B cell (primary cell): ENCODE measurements at places on chromosomes 13 and 19. TPM values are rescaled to one million over a fixed set of nuclear protein-coding genes. Genes with fewer than 3 reads are reported as not detected.

GRCh38 chr13:30017880-30018279 lies 167.5 kb upstream of the UBL3 start:
- no peak overlapping the region for H3K4me3 ChIP-seq
- H3K4me1 ChIP-seq = no peaks in the 10 kb centered on the region
- H3K27me3 ChIP-seq = no peaks in the 10 kb centered on the region

GRCh38 chr13:110301083-110301482 lies 5.9 kb downstream of the COL4A1 start:
- peaks cover 19% of the 10 kb centered on the region for H3K27me3 ChIP-seq
- no peak overlapping the region for H3K27ac ChIP-seq
- H3K4me3 ChIP-seq = no peak overlapping the region

- no peak for DNase-seq
- no peaks in the 10 kb centered on the region for H3K36me3 ChIP-seq
- H3K4me3 ChIP-seq = peak within 1 kb of the TSS; percentile 66
- H3K27me3 ChIP-seq = no peaks in the 10 kb centered on the region
- H3K27ac ChIP-seq = no peak within 1 kb of the TSS
These were observed at the start of gene PRR19 for GRCh38 chr19:42301646-42302203. TSS of gene PRR19 (plus strand) at chr19:42302132. CDS start at chr19:42309585, 7,453 bp downstream.

DNA sequence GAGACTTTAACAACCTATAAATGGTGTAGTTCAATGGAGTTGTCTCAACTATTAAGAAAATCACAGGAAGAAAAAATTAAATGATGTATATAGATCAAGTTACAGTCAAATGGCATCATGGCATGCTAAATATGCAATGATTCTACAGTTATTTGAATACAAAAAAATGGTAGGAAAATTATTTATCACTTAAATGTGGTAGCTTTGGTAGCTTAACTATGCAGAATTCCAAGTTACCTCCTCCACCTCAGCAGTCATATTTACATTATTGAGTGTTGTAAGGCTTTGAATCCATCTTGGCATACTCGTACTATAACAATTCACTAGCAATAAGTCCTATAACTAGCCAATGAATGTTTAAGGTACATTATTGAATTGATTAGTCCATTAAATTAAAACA lies 36.8 kb downstream of the CAB39L start:
- DNase-seq = no peak
- H3K4me3 ChIP-seq = no peak overlapping the region
- H3K4me1 ChIP-seq = no peaks in the 10 kb centered on the region
- no peaks in the 10 kb centered on the region for H3K36me3 ChIP-seq
- H3K27ac ChIP-seq = no peak overlapping the region
- H3K27me3 ChIP-seq = no peaks in the 10 kb centered on the region

GRCh38 chr19:33492951-33493350 lies 28.6 kb downstream of the PEPD start:
- H3K4me3 ChIP-seq = no peak overlapping the region
- no peaks in the 10 kb centered on the region for H3K27me3 ChIP-seq
- no peak overlapping the region for H3K27ac ChIP-seq
- peaks cover 2% of the 10 kb centered on the region for H3K36me3 ChIP-seq

- H3K27ac ChIP-seq = no peak overlapping the region
- no peaks in the 10 kb centered on the region for H3K27me3 ChIP-seq
- H3K36me3 ChIP-seq = no peaks in the 10 kb centered on the region
- DNase-seq = no peak
These were observed 322.7 kb downstream of the SUCLA2 start for GRCh38 chr13:47678201-47678968.

GRCh38 chr13:87537951-87538350 lies 133.2 kb upstream of the SLITRK5 start:
- H3K4me3 ChIP-seq = no peak overlapping the region
- no peak overlapping the region for H3K27ac ChIP-seq
- no peaks in the 10 kb centered on the region for H3K4me1 ChIP-seq
- no peaks in the 10 kb centered on the region for H3K27me3 ChIP-seq
- DNase-seq = no peak
- no peaks in the 10 kb centered on the region for H3K36me3 ChIP-seq

GRCh38 chr13:112583592-112584277 lies 4.2 kb downstream of the TUBGCP3 start:
- H3K27ac ChIP-seq = peak overlapping the region; percentile 74
- no peaks in the 10 kb centered on the region for H3K36me3 ChIP-seq
- H3K27me3 ChIP-seq = no peaks in the 10 kb centered on the region
- peak; percentile 80 for DNase-seq
- H3K4me3 ChIP-seq = peak overlapping the region; percentile 11
- peaks cover 38% of the 10 kb centered on the region for H3K4me1 ChIP-seq

DNA sequence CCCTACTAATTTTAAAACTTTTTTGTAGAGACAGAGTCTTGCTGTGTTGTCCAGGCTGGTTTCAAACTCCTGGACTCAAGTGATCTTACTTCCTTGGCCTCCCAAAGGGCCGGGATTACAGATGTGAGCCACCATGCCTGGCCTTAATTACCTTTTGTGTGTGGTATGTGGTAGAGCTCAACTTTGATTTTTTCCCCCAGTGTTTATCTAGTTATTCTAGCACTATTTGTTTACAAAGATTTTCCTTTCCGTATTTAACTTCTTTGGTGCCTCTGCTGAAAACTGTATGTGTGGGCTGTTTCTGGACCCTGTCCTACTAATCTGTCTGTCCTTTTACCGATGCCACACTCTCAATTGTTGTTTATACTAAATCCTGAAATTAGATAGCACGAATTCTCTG lies 9.4 kb upstream of the ERCC5 start:
- no peaks in the 10 kb centered on the region for H3K27me3 ChIP-seq
- H3K4me3 ChIP-seq = no peak overlapping the region
- no peaks in the 10 kb centered on the region for H3K4me1 ChIP-seq
- no peak for DNase-seq
- H3K27ac ChIP-seq = no peak overlapping the region

GRCh38 chr13:28246891-28247290 lies 108.5 kb downstream of the PAN3 start:
- no peak for DNase-seq
- H3K27me3 ChIP-seq = no peaks in the 10 kb centered on the region
- H3K4me1 ChIP-seq = peaks cover 60% of the 10 kb centered on the region
- peaks cover 4% of the 10 kb centered on the region for H3K36me3 ChIP-seq
- no peak overlapping the region for H3K4me3 ChIP-seq

GRCh38 chr13:80249516-80250212 lies 91.3 kb downstream of the SPRY2 start:
- no peak overlapping the region for H3K4me3 ChIP-seq
- no peak for DNase-seq
- H3K4me1 ChIP-seq = no peaks in the 10 kb centered on the region
- no peak overlapping the region for H3K27ac ChIP-seq

GRCh38 chr13:32951580-32951979 lies 64.6 kb upstream of the KL start:
- no peaks in the 10 kb centered on the region for H3K36me3 ChIP-seq
- H3K4me1 ChIP-seq = no peaks in the 10 kb centered on the region
- H3K27ac ChIP-seq = no peak overlapping the region
- H3K27me3 ChIP-seq = no peaks in the 10 kb centered on the region

DNA sequence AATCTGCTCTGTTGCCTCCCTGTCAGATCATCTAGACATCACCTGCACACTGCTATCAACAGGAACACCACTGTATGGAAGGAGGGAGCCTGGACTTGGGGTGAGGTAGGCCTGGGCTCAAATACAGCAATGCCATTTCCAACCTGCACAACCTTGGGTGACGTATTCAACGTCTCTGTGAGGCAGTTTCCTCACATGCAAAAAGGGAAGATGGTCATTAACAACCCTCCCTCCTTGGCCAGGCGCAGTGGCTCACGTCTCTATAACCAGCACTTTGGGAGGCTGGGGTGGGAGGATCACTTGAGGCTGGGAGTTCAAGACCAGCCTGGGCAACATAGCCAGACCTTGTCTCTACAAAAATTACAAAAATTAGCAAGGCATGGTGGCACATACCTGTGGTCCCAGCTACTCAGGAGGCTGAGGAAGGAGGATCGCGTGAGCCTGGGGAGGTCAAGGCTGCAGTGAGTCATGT lies 13.1 kb downstream of the XRCC1 start:
- peak; percentile 67 for DNase-seq
- peak overlapping the region; percentile 92 for H3K27ac ChIP-seq
- peak overlapping the region; percentile 7 for H3K4me3 ChIP-seq
- H3K27me3 ChIP-seq = no peaks in the 10 kb centered on the region
- peaks cover 52% of the 10 kb centered on the region for H3K4me1 ChIP-seq

DNA sequence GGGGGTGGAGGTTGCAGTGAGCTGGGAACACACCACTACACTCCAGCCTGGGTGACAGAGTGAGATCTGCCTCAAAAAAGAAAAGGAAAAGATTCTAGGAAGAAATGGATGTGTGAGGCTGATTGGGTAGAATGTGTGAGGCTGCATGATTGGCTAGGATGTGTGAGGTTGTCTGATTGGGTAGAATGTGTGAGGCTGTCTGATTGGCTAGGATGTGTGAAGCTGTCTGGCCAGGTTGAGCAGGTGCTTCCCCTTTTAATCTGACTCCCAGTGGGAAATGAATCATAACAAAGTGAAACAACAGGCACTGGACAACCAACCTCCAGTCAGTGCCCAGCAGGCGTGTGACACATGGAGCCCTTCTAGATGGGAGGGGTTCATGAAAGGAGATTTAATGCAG lies 14.7 kb downstream of the C13orf46 start:
- H3K4me1 ChIP-seq = no peaks in the 10 kb centered on the region
- DNase-seq = no peak
- H3K4me3 ChIP-seq = no peak overlapping the region
- no peaks in the 10 kb centered on the region for H3K27me3 ChIP-seq

DNA sequence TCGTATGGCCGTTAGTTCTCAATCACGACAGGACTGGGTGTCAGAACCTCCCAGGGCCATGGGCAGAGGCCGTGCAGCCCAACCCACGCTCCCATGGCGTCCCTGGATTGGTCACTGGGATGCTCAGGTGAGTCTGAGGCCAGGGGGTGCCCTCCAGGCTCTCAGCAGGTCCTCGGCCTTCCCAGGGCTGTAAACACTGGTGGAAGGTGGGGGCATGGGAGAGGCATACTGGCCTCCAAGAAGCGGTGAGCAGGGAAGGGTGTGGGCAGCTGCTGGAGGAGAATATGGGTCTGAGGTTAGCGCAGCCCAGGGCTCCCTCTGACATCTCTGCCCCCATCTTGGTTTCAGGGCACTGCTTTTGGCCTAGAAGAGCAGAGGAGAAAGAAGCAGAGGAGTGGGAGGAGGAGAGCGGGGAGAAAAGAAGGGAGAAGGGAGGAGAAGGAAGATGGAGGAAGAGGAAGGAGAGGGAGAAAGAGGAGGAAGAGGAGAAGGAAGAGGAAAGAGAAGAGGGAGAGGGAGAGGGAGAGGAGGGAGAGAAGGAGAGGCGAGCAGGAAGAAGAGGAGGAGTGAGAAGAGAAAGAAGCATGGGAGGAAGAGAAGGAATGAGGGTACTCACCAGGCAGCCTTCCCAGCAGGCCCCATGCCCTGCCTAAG lies 62.3 kb downstream of the CEBPG start:
- no peak for DNase-seq
- no peak overlapping the region for H3K4me3 ChIP-seq
- H3K36me3 ChIP-seq = no peaks in the 10 kb centered on the region
- no peak overlapping the region for H3K27ac ChIP-seq

GRCh38 chr19:13234518-13234917 lies 84.3 kb downstream of the IER2 start:
- no peaks in the 10 kb centered on the region for H3K36me3 ChIP-seq
- DNase-seq = peak; percentile 75
- no peak overlapping the region for H3K27ac ChIP-seq
- peaks cover 7% of the 10 kb centered on the region for H3K27me3 ChIP-seq
- no peak overlapping the region for H3K4me3 ChIP-seq

- no peak overlapping the region for H3K27ac ChIP-seq
- no peaks in the 10 kb centered on the region for H3K36me3 ChIP-seq
- no peak overlapping the region for H3K4me3 ChIP-seq
- H3K27me3 ChIP-seq = no peaks in the 10 kb centered on the region
- no peak for DNase-seq
These were observed 1816.8 kb downstream of the OLFM4 start for GRCh38 chr13:54845351-54845965.

- H3K4me3 ChIP-seq = no peak overlapping the region
- H3K36me3 ChIP-seq = peaks cover 73% of the 10 kb centered on the region
- peaks cover 22% of the 10 kb centered on the region for H3K4me1 ChIP-seq
- H3K27me3 ChIP-seq = no peaks in the 10 kb centered on the region
- DNase-seq = peak; percentile 30
These were observed 5.2 kb downstream of the TRIM28 start for GRCh38 chr19:58548859-58549663.

- H3K27ac ChIP-seq = no peak overlapping the region
- H3K4me3 ChIP-seq = no peak overlapping the region
- no peak for DNase-seq
- no peaks in the 10 kb centered on the region for H3K36me3 ChIP-seq
- H3K27me3 ChIP-seq = no peaks in the 10 kb centered on the region
These were observed 40.0 kb downstream of the UNC13A start for GRCh38 chr19:17648097-17648660.

DNA sequence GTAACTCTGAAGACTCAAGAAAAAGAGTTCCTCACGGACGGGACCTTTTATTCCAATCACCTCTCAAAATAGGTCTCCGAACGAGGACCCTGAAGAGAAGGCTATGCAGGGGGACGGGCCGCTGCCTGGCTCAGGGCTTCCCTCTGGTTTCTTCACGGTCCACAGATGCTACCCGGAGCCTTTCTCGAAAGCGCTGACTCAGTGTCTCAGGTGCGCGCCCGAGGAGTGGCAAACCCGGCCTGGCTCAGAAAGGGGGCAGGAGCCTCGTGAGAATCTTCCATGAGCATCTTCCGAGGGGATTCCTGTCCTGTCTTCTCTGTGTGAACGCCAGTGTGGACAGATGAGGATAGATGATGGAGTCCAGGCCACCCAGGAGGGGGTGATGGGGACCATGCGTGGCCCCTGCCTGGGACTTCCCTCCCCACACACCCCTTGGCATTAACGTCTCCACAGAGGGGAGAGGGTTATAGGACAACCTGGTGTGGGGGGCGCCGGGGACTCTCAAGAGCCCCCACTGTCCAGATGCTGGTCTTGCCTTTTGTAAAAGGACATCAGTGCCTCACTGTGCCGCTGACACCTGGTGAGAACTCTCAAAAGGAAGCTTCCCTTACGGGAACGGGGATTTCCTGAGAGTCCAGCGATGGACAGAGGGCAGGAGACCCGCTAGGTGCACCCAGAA lies 16.5 kb downstream of the LSM4 start:
- no peaks in the 10 kb centered on the region for H3K36me3 ChIP-seq
- peak; percentile 39 for DNase-seq
- H3K4me3 ChIP-seq = peak overlapping the region; percentile 17
- H3K27ac ChIP-seq = peak overlapping the region; percentile 98

GRCh38 chr13:69008499-69008898 lies 1099.1 kb upstream of the ATXN8OS start:
- no peaks in the 10 kb centered on the region for H3K4me1 ChIP-seq
- H3K27ac ChIP-seq = no peak overlapping the region
- DNase-seq = no peak
- H3K27me3 ChIP-seq = no peaks in the 10 kb centered on the region
- no peak overlapping the region for H3K4me3 ChIP-seq

DNA sequence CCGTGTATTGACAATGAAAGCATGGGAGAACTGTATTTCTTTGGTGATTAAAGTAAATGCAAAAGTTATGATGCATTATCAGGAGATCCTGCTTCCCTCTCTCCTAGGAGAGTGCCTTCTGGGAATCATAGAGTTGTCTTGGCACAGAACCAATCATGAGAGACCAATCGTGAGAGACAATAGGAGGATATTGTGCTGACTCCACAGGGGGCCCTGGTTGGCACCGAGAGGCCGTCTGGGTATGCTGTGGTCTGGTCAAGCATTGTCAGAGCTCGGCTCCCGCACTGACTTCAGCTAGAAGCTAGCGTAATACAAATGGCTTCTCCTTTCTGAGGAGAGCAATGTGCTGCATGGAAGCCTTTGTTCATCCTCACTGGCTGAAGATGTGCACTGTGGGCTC lies 131.5 kb upstream of the GJB6 start:
- no peaks in the 10 kb centered on the region for H3K27me3 ChIP-seq
- H3K27ac ChIP-seq = no peak overlapping the region
- no peak for DNase-seq
- no peaks in the 10 kb centered on the region for H3K36me3 ChIP-seq

CEACAM16 gene
- total RNA-seq = not detected in 2 replicates

LILRA1 gene
- not detected in 2 replicates for total RNA-seq

ATP8B3 gene
- 3.7 and 5.1 TPM in 2 replicates for total RNA-seq

OR4F17 gene
- total RNA-seq = 0.80 TPM in 1 of 2 replicates, not detected in the other

ZNF540 gene
- 10.7 and 10.8 TPM in 2 replicates for total RNA-seq
